ENCODE measurements at places on chromosomes 1 and 21.

- no peak for DNase-seq
These were observed 488 bp downstream of the DBT start for GRCh38 chr1:100249155-100249536.

- DNase-seq = no peak
These were observed 58.7 kb downstream of the ACP6 start for GRCh38 chr1:147611586-147611985.

- DNase-seq = no peak
These were observed 4.3 kb downstream of the LHX9 start for GRCh38 chr1:197921235-197922069.

DNA sequence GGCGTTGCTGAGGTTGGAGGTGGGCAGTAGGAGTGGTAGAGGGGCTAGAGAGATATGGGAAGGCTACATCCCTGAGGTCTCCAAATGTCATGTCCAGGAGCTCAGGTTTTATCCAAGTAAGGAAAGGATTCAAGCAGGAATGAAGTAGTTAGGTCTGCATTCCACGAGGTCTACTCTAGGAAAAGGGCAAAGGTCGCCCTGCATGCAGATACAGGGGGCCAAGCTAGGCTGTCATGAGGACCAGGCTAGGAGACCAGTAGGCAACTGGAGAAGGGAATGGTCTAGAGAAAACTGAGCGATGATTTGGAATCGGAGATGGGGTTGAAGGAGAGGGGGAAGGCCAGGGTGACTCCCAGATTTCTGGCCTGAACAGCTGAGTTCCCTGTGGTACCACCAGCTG lies 48.7 kb downstream of the IRF2BP2 start:
- no peak for DNase-seq

GRCh38 chr1:195082183-195082582 lies 1526.1 kb downstream of the KCNT2 start:
- no peak for DNase-seq

DNA sequence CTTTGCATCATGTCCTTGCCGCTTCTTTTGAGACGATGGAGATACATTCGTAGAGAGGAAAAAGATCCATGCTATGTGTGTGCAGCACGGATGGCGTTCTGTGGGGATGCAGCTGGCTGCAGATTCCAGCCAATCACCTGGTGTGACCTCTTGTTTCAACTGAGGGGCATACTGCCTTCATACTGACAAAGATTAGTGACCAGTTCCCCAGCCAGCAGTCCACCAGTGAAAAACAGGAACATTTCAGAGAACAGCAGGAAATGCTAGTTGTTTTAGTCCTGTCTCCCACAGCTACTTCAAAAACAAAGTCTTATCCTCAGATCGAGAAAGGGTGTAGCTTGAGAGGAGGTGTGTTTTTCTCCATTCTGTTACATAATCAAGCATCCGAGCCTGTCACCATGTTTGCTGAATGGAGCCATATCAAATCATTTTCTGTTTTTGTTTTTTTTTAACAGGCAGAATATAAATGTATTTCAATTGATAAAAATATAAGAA lies 255.7 kb upstream of the FMN2 start:
- DNase-seq = no peak

GRCh38 chr1:174136714-174137113 lies 22.6 kb upstream of the RABGAP1L start:
- no peak for DNase-seq

- no peak for DNase-seq
These were observed 228.8 kb downstream of the DISC1 start for GRCh38 chr1:231855361-231855760.

DNA sequence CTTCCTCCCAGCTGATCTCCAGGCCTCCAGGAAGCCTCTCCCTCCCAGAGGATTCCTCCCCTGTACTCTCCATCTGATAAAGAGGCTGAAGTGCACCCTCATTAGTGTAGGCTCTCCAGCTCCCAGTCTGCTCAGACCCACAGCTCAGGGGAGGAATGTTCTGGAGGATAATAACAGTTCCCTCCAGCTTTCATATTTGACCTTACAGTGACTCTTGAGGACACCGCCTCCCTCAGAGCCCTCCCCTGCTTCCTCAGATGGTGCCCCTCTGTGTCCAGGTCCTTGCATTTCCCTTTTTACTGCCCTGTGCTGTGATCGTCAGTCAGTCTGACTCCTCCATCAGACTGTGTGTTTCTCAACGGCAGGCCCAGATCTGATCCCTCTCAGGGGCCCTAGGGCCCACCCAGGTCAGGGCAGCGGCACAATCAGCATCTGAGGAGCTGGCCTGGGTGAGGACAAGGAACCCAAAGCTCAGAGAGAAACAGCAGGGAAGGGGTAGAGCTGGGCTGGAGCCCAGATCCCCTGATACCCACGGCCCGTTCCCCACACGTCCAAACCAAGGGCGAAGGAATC lies 1.1 kb upstream of the SHISAL2A start:
- no peak for DNase-seq

GRCh38 chr1:181184621-181185020 lies 96.1 kb downstream of the IER5 start:
- no peak for DNase-seq

- DNase-seq = no peak
These were observed 313.5 kb upstream of the ESRRG start for GRCh38 chr1:217036757-217037156.

- DNase-seq = peak; percentile 75
These were observed 1.1 kb upstream of the GUCA2A start for GRCh38 chr1:42165511-42166210.

- DNase-seq = no peak
These were observed 44.1 kb upstream of the CXADR start for GRCh38 chr21:17468698-17469097.

DNA sequence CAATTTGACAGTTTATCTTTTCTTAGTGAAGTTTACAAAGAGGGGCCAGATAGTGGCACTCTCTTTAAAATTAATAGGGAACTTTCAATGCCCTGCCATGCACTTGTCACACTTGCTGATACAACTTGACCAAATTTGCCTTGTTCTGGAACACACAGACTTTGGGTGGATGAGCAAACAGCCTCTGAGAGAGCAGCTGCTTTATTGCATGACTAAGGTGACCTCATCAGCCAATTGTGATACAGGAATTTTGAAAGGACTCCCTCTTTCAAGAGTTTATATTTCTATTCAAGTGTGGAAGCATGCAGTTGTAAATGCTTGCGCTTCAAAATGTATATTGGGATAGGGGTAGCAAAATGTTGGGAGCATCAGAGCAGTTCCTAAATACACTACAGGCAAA lies 2.1 kb upstream of the RGS1 start:
- peak; percentile 14 for DNase-seq

DNA sequence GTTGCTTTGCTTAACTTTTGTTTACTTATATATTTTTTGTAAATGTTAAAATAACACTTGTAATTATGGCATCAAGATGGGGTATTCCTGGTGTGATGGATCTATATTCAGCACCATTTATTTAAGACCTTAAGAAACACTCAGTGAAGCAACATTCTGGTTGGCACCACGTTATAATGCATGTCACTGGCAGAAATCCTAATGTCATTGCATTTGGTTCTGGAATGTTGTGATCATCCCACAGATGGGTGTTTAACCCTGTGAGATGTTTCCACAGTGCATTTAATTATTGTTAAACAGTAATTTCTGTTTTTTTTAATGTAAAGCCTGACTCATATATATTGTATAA lies 116.5 kb downstream of the NOS1AP start:
- no peak for DNase-seq

DNA sequence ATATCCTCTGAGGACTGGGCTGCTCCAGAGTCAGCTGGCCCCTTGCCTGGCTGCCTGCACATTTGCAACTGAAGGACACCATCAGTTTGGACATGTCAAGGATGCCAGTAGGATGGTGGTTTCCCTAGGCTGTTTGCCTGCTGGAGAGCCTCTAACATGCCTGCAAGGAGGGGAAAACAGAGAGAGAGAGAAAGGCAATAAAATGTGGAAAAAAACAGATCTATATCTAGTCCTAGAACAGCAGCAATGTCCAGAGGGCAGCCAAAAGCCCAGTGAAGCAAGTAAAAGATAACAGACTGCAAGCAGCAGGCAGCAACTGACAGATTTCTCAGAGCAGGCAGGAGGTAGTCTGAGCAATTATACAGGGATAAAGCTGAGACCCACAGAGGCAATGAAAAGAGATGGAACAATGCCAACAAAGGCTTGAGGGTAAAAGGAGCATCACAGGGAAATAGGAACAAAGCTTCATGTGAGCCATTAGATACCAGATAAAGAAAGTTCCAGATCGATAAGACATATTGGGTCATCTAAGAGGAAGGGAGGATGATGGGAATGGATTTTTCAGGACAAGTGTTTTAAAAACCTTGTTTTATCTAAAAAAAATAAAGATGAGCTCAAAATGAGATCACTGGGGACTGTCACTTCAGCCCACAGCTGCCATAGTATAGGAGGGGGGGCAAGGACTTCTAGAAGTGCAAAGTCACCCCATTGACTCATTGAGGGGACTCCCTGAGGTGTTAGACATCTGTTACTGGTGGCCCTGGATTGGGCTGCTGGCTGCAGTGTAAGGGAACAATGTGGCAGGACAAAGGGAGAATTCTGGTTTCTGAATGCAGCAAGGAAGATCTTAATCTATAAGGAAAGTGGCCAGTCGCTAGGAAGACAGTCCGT lies 38.6 kb upstream of the GADD45A start:
- peak; percentile 62 for DNase-seq

- DNase-seq = peak; percentile 13
These were observed 19.2 kb upstream of the MAGOH start for GRCh38 chr1:53257454-53258081.

DNA sequence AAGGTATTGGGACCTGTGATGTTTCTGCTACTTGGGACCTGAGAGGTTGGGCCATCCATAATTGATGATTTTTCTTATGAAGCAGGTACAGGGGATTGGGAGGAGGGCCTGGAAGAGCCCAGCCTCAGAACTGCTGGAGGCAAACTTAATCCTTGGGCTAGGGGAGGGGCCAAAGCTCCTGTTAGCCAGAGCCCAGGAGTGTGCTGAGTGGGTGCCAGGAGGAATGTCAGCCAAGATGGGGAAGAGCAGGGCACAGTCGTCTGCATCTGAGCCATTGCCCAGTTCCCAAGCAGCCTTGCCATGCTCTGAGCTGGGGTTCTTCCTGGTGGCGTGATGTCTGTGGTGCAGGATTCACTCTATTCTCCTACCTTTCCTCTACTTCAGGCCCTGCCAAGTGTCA lies 5.8 kb downstream of the MAPKAPK2 start:
- no peak for DNase-seq

GRCh38 chr21:25709684-25710265 lies 24.9 kb downstream of the ATP5PF start:
- DNase-seq = no peak

DNA sequence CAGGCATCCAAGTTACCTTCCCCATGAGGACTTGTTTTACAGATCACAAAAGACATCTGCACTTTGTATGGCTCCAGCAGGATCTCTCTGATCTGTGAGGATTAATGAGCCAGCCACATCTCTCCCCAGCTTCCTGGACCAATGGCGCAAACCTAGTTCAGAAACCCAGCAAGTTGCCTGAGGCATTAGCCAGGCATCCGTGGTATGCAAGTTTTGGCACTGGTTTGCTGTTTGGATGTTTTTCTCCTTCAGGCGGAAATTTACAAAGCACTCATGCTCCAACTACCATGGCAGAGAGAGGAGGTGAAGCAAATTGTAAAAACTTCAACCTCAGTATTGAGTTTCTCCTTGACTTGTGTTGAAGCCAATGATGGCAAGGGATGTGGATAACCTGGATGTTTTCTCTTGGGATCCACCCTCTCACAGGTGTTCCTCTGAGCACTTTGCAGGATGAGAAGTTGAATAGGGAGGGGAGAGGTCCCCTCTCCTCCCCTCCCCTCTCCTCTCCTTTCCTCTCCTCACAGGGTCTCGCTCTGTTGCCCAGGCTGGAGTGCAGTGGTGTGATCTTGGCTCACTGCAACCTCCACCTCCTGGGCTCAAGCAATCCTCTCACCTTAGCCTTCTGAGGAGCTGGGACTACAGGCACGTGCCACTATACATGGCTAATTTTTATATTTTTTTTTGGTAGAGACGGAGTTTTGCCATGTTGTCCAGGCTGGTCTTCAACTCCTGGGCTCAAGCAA lies 25.6 kb upstream of the ENO1 start:
- DNase-seq = peak; percentile 98

DNA sequence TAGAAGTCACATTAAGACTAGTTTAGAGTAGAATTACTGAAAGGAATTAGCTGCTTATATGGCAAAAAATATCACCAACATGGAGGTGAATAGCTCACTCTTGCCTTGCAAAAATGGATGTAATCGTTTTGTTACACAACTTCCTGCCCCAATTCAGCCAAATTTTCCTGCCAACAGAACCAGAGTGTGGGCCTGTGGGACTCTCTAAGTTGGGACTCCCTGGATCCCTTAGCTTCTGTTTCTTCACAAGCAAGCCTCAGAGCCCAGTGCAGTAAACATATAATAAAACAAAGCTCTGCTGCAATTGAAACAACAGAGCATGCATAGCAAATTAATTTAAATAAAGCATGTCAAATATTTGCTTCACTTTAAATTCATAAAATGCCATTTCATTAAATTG lies 232.5 kb downstream of the TNR start:
- DNase-seq = no peak

- DNase-seq = no peak
These were observed at the start of gene G0S2 for GRCh38 chr1:209674957-209675564. Gene G0S2 (plus strand): TSS chr1:209675412. CDS start chr1:209675685, 273 bp downstream.

- DNase-seq = no peak
These were observed 3.1 kb downstream of the TACSTD2 start for GRCh38 chr1:58573705-58574591.

DNA sequence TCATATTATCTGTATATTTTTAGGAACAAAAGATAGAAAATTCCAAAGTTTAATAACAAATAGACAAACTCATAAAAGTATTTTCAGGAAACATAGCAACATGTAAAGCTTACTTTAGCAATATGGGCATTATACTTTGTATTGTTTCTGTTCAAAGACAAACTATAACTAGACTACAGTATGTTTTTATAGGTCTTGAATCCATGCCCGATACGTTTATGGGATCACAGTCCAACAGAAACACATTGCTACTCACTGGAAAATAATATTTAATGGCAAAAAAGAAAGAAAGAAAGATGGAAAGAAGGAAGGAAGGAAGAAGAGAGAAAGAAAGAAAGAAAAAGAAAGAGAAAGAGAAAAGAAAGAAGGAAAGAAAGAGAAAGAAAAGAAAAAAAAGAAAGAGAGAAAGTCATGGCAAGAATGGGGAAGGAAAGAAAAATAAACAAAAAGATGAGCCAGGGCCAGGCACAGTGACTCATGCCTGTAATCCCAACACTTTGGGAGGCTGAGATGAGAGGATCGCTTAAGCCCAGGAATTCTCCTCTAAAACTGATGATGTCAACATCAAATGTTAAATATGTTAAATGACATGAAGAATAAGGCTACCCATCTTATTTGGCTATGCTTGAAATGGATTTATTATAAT lies 32.7 kb downstream of the TM2D1 start:
- peak; percentile 40 for DNase-seq

- no peak for DNase-seq
These were observed 673.1 kb downstream of the SMYD3 start for GRCh38 chr1:245834002-245834401.

GRCh38 chr1:219427403-219427802 lies 185.5 kb downstream of the ZC3H11B start:
- DNase-seq = no peak

- no peak for DNase-seq
These were observed 302.6 kb upstream of the PTBP2 start for GRCh38 chr1:96418969-96419368.

GRCh38 chr1:10585242-10585641 lies 110.5 kb downstream of the PEX14 start:
- no peak for DNase-seq

- no peak for DNase-seq
These were observed 3.7 kb upstream of the PEX11B start for GRCh38 chr1:145922266-145922665.

All from NCI-H226 (cell line).